ENCODE measurements at places on chromosomes 7 and 10.

DNA sequence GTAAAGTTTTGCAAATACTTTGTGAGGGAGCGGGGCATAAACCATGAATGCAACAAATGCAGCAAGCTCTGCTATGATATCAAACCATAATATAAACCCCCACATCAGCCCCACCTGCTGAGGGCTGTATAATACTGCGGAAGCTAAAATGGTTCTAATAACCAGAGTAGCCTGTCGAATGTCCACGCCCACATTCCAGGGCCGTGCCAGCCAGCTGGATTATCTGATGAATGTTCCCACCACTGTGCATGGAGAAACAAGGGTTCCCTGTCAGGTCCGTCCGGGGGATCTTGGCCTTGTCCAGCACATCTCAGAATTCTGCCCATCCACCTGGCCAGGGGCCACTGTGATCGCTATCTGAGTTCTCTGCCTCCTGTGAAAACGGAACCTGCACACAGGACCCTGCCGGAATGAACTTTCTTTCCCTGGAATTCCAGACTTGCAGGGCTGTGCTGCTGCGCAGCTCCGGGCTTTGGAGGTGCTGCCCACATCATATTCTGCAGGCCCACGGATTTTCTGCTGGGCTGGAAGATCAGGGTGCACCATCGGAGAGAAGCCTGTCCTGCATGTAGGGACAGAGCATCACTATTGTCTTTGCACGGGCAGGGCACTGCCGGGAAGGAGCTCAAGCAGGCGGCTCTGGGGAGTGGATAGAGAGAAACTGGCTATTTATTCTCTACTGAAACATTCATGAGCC is 77.0 kb upstream of the GNA12 start:
- no peaks in the 10 kb centered on the region for H3K27me3 ChIP-seq
- H3K27ac ChIP-seq = no peak overlapping the region
- no peaks in the 10 kb centered on the region for H3K4me1 ChIP-seq
- no peaks in the 10 kb centered on the region for H3K36me3 ChIP-seq
- DNase-seq = no peak

- no peak overlapping the region for H3K27ac ChIP-seq
- no peak overlapping the region for H3K4me3 ChIP-seq
- H3K27me3 ChIP-seq = no peaks in the 10 kb centered on the region
These were observed 98.7 kb downstream of the AUTS2 start for GRCh38 chr7:69696686-69697685.

DNA sequence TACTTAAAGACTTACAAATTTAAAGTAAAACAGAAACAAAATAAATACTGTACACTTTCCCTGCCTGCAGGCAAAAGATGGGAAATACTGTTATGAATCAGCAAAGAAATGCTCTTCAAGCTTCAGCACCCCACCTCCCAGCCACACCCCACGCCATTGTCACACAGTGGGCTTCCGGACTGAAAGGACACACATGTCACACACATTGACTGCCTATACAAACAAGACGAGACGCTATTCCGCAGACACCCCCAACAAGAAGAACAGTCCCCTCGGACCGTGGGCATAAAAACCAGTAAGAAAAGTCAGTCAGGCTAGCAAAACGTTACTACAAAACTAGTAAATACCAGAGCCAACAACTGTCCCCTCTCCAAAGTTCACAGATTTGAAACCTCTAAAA is 22.2 kb upstream of the PARP12 start:
- H3K4me1 ChIP-seq = no peaks in the 10 kb centered on the region
- no peak for DNase-seq
- H3K27me3 ChIP-seq = no peaks in the 10 kb centered on the region

DNA sequence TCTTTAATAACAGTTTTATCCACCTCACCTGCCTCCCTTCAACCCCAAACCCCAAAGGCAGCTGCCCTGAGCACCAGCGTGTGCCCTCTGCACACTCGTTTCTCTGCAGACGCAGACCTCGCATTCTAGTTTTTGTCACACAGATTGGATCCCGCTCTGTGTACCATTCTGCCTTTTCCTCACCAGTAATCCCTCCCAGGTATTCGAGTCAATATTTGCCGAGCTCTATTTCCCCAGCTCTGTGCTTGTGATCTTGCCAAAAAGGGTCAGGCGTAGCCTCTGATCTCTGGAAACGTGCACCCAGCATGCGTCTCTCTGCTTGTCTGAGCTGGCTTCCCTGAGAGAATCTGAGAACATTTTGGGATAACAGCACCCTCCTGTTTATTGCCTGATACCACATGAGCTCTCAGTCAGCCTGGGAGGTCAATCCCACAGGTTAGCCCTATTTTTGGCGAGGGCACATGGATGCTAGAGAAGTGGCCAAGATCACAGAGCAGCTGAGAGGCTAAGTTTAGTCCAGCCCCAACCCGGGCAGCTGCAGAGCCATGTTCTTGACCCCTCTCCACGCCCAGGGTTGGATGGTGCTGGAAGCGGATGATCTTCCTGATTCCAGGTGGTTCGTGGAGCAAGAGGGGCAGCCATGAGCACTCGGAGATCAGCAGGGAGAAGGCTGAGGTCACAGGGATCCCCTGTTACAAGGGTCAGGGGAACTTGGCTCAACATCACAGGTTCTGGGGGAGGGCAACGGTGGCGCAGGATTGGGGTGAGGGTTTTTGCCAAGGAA is 29.1 kb downstream of the FOXL3 start:
- H3K27me3 ChIP-seq = no peaks in the 10 kb centered on the region
- H3K4me1 ChIP-seq = no peaks in the 10 kb centered on the region
- H3K36me3 ChIP-seq = no peaks in the 10 kb centered on the region
- no peak overlapping the region for H3K4me3 ChIP-seq
- no peak for DNase-seq

- H3K27ac ChIP-seq = no peak overlapping the region
- H3K27me3 ChIP-seq = no peaks in the 10 kb centered on the region
These were observed 117.6 kb upstream of the DNAJB12 start for GRCh38 chr10:72472306-72472705.

DNA sequence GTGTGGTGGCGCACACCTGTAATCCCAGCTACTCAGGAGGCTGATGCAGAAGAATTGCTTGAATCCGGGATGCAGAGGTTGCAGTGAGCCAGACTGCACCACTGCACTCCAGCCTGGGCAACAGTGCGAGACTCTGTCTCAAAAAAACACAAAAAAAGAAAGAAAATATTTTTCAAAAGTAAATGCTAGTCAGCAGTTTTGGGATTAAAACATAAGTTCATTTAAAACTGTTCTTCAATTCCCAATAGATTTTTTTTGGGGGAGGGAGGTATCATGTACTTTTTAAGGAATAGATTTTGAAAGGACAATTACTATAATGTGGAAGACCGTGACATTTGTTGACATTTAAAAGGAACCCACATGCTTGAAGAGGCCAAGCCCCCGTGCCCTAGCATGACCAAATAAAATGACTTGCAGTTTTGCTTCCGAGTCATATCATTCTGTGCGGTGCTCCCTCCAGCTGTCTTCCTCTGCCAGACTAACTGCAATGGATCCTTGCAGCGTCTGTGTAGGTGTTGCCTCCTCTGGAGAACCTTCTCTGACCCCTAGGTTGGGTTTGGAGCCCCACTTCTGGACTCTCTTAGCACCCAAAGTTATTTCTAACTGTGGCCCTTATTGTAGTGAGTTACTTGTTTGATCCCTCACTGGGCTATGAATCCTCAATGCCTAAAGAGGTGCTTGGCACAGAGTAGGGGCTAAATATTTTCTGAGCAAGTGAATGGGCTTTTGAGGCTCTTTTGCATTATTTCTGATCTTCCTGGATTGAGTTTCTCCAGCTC is 17.4 kb upstream of the HPS1 start:
- H3K36me3 ChIP-seq = no peaks in the 10 kb centered on the region
- no peak overlapping the region for H3K4me3 ChIP-seq
- no peak for DNase-seq
- H3K27ac ChIP-seq = no peak overlapping the region
- H3K27me3 ChIP-seq = no peaks in the 10 kb centered on the region

GRCh38 chr10:69751214-69751613 is 50.5 kb upstream of the COL13A1 start:
- H3K27me3 ChIP-seq = no peaks in the 10 kb centered on the region
- H3K27ac ChIP-seq = no peak overlapping the region
- no peaks in the 10 kb centered on the region for H3K36me3 ChIP-seq
- H3K4me1 ChIP-seq = no peaks in the 10 kb centered on the region
- H3K4me3 ChIP-seq = no peak overlapping the region
- DNase-seq = no peak

GRCh38 chr7:1725199-1725690 is 55.2 kb downstream of the ELFN1 start:
- no peaks in the 10 kb centered on the region for H3K36me3 ChIP-seq
- no peaks in the 10 kb centered on the region for H3K27me3 ChIP-seq
- no peaks in the 10 kb centered on the region for H3K4me1 ChIP-seq
- no peak for DNase-seq
- H3K4me3 ChIP-seq = no peak overlapping the region
- H3K27ac ChIP-seq = no peak overlapping the region

DNA sequence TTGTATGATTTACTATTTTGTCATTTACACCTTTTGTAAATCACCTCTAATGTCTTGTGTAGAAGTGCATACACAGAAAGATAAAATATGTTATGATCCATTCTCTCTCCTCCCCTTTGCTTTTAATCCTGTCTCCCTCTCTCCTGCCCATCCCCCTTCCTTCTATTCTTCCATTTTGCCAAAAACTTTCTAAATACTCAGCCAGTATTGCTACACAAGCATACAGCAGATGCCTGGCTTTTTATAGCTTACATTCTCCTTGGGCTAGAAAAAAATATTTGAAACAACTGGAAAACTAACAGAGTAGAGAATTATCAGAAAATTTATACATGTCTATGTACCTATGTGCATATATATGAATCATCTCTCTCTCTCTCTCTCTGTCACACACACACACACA is 308.7 kb upstream of the BMPER start:
- H3K4me1 ChIP-seq = no peaks in the 10 kb centered on the region
- DNase-seq = no peak
- no peak overlapping the region for H3K4me3 ChIP-seq
- H3K36me3 ChIP-seq = no peaks in the 10 kb centered on the region
- no peaks in the 10 kb centered on the region for H3K27me3 ChIP-seq

DNA sequence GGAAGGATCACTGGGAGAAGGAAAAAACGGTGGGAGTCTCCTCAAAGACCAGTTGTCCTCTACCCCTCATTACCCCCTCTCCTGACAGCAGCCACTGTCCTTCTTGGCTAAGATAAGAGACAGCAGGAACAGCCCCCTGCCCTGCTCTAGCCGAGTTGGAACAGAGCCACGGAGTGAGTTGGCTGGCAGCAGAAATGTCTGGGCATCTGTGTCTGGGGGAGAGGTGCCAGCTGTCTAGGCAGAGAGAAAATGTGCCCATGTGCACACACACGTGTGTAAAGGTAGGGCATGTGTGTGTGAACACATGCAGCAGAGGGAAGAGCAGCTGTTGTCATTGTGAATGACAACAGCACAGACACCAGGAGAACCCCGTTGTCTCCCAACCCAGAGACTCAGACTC is 9.4 kb upstream of the HILPDA start:
- no peaks in the 10 kb centered on the region for H3K36me3 ChIP-seq
- no peak overlapping the region for H3K4me3 ChIP-seq
- DNase-seq = no peak
- no peaks in the 10 kb centered on the region for H3K4me1 ChIP-seq
- no peaks in the 10 kb centered on the region for H3K27me3 ChIP-seq

GRCh38 chr10:34814223-34814912 is 728 bp downstream of the PARD3 start:
- H3K4me1 ChIP-seq = peaks cover 6% of the 10 kb centered on the region
- DNase-seq = peak; percentile 65
- peak overlapping the region; percentile 97 for H3K27ac ChIP-seq
- H3K36me3 ChIP-seq = no peaks in the 10 kb centered on the region

GRCh38 chr10:44982496-44982895 is 3.9 kb upstream of the DEPP1 start:
- H3K27ac ChIP-seq = peak overlapping the region; percentile 79
- no peaks in the 10 kb centered on the region for H3K27me3 ChIP-seq
- peaks cover 78% of the 10 kb centered on the region for H3K4me1 ChIP-seq
- no peak overlapping the region for H3K4me3 ChIP-seq

- H3K4me1 ChIP-seq = peaks cover 38% of the 10 kb centered on the region
- H3K4me3 ChIP-seq = no peak overlapping the region
- no peak for DNase-seq
- H3K36me3 ChIP-seq = no peaks in the 10 kb centered on the region
These were observed 4.3 kb downstream of the TTYH3 start for GRCh38 chr7:2635810-2636701.

DNA sequence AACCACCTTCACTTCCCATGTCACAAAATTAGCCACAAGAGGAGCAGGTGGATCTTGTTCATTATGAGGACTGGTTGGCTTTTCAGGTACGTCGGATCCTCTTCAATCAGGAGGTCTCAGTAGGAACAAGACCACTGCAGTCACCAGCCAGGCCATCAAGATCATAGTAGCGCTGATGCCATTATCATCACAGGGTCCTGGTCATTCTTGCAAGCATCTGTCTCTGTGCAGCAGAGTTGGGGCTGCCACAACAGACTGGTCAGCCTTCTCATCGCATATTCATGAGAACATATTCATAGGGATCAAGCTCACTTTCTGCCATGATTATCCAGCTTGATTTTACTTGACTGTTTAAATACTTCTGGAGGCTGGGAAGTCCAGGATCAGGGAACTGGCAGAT is 67.1 kb downstream of the ADCYAP1R1 start:
- no peak overlapping the region for H3K4me3 ChIP-seq
- H3K4me1 ChIP-seq = no peaks in the 10 kb centered on the region
- peak; percentile 19 for DNase-seq
- H3K27me3 ChIP-seq = no peaks in the 10 kb centered on the region
- no peaks in the 10 kb centered on the region for H3K36me3 ChIP-seq

- H3K4me1 ChIP-seq = no peaks in the 10 kb centered on the region
- no peaks in the 10 kb centered on the region for H3K27me3 ChIP-seq
- DNase-seq = no peak
- H3K36me3 ChIP-seq = no peaks in the 10 kb centered on the region
- no peak overlapping the region for H3K4me3 ChIP-seq
These were observed 283.7 kb upstream of the FZD1 start for GRCh38 chr7:90980545-90980944.

- peaks cover 10% of the 10 kb centered on the region for H3K4me1 ChIP-seq
- no peaks in the 10 kb centered on the region for H3K36me3 ChIP-seq
- no peaks in the 10 kb centered on the region for H3K27me3 ChIP-seq
- no peak for DNase-seq
- no peak overlapping the region for H3K27ac ChIP-seq
These were observed 108.4 kb upstream of the LYZL2 start for GRCh38 chr10:30737931-30738391.

- H3K4me1 ChIP-seq = no peaks in the 10 kb centered on the region
- no peaks in the 10 kb centered on the region for H3K27me3 ChIP-seq
- DNase-seq = no peak
These were observed 19.8 kb downstream of the ELMO1 start for GRCh38 chr7:37428681-37429434.

DNA sequence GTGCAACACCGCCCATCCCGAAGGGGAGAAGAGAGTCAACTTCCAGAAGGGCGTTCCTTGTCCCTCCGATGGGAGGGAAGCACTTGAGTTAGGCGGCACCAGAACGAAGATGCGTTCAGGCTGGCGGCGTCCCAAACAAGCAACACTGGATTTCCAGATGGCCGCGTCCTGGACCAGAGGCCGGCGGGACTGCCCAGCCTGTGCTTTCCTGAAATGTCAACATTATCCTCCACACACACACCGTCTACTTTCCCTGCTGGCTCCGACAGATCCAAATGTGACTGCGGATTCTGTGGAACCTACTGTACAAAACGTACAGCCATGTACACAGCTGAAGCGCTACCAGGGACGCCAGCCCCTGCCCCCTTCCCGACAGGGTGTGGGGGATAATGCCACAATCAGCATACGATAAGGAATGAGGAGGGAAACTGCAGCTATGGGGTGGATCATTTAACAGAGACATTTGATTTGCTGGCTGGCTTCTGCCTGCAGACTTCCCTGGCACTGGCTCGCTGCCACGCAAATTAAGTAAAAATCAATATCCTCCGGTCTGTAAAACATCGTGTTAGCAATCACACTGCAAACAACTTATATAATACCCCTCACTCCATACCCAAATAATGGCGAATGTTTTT is 82.1 kb downstream of the ZRANB1 start:
- H3K4me1 ChIP-seq = peaks cover 30% of the 10 kb centered on the region
- no peak for DNase-seq
- H3K27ac ChIP-seq = peak overlapping the region; percentile 90

All from ascending aorta (tissue), 2 donors.